Stimulated activated CD4-positive, alpha-beta T cell treated with anti-CD3 and anti-CD28 coated beads, Interleukin-1b, Interleukin-23, amount 100 ng/mL, for 1 hour (primary cell): ENCODE measurements at places on chromosomes 3 and 15.

- DNase-seq: no peak
These were observed 93.8 kb upstream of the TGFBR2 start for GRCh38 chr3:30512576-30512975.

DNA sequence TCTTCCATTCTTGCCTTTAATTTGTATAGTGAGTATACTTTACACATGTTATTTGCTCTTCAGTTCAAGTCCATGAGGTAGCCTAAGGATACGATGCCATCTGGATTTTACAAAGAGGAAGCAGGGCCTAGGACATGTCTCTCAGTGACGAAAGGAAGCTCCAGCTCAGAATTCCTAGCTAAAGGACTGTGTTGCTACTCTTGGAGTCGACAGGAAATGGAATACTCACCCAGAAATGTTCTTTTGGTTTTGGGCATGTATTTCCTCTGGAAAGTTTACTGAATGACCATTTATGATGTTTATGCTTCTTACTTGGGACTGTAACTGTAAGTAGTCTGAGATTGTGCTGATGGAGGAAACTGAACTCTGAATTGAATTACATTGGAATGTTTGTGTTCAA is 12.5 kb downstream of the OXNAD1 start:
- no peak for DNase-seq

GRCh38 chr15:35595656-35596055 is 49.7 kb upstream of the DPH6 start:
- no peak for DNase-seq

DNA sequence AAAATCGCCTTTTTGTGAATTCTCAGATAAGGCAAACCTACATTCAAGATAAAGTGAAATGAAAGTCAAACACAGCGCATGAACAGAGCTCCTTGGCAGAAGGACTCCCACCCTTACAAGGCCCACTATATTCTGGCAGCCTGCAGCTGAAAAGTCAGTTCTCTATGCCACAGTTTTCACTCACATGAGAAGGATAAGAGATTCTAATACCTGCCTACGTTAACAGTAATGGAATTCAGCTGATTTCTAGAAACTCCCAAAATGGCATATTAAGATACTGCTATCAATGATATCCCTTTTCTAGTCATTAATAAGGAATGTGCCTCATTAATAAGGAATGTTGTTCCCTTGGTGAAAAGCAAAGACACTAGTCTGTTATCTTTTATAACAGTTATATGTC is 27.0 kb downstream of the SLC30A4 start:
- DNase-seq: no peak

- no peak for DNase-seq
These were observed 381.1 kb upstream of the RASGRP1 start for GRCh38 chr15:38945551-38946298.

DNA sequence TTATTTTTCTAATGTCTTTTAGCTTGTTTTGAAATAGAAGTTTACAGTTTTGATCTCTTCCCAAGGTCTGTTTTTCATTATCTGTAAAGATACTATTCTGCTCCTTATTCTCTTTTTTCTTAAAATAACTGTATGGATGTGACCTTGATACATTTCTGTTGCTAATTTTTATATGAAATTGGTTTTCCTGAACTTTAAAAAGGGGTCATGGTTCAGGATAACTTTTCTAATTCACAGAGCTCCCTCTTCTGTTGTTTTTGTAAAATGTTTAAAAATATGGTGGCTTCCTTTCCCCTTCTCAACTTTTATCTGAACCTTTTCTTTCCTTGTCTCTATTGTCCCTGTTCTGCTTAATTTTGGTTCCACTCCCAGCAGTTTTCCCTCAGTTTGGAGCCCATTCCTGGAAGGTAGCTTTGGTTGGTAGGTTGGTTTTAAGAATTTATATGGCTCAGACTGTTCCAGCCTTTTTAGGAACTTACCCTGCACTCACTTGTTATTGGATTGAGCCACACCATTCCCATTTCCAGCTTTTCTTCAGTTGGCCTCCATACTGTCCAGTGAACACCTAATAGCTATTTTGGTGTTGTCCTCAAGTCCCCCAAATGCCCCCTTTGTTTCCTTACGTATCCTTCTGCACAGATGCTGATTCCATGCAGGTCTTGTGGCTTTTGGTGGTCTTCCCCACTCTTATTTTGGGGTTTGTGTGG is 70.3 kb downstream of the SLMAP start:
- DNase-seq: no peak
